NCI-H460 (cell line): ENCODE measurements at places on chromosomes 5 and 9.

- no peak for DNase-seq
These were observed 420.0 kb upstream of the TLE4 start for GRCh38 chr9:79151791-79152190.

DNA sequence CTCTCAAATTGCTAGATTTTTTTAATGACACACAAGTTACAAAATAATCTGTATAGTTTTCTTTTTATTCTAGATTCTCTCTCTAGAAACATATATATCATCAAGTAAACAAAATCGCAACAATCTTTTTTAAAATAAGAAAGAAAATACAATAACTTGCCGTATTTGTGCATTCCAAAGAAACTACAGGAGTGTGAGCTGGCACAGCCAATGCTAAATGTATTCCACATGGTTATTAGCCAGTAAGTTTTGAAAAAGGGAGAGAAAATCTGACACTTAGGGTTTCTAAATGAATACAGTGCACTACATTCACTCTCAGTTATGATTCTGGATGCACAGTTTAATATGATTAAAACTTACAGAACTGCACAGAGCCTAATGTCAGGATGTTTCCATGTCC, 117.9 kb downstream of the BNC2 start:
- DNase-seq, result no peak

GRCh38 chr9:127154390-127155191, 32.2 kb upstream of the ANGPTL2 start:
- no peak for DNase-seq

DNA sequence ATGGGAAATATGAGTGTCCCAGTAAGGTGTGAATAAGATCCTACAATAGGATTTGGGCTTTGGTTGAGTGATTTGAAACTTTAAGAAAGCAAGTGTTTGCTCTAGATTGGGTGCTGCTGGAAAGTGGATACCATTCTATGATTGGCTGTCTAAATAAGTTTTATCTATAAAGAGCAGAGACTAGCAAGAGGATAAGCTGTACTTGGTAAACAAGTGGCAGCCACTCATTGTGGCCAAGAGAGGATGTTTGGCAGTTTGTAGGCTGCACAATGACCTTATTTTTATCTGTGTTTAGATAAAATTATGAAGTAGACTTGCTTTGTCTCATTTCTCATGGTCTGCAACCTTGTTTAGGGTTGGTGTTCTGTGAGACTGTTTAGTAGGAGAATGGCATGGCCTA, 341.6 kb upstream of the PIK3R1 start:
- DNase-seq, result no peak

DNA sequence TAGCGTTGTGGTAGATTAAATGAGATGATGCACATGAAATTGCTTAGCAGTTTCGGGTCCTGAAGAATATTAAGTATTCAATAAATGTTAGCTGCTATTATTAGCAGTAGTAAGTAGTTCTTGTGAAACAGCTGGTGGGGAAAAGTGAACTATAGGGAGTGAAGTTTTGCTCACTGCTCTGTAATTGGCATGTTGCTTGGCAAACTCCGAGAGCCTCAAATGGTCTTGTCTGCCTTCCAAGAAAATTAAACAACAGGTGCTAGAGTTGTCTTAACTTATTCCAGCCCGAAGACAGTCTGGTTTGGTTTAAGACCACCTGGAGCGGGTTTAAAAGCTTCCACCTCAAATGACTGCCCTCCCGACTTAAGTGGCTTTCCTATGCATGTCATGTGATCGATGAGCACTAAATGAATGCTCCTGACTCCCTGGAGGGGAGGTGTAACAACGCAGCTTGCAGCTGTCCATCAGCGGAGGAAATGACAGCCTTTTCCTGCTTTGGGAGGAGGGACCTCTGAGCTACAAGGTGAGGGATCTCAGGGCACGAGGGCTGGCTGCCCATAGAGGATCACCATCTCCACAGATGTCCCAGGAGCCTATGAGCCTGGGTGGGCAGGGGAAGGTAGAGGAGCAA, 202.9 kb upstream of the PANK3 start:
- DNase-seq, result no peak

- DNase-seq, result no peak
These were observed 64.1 kb downstream of the ROR2 start for GRCh38 chr9:91885746-91886413.

DNA sequence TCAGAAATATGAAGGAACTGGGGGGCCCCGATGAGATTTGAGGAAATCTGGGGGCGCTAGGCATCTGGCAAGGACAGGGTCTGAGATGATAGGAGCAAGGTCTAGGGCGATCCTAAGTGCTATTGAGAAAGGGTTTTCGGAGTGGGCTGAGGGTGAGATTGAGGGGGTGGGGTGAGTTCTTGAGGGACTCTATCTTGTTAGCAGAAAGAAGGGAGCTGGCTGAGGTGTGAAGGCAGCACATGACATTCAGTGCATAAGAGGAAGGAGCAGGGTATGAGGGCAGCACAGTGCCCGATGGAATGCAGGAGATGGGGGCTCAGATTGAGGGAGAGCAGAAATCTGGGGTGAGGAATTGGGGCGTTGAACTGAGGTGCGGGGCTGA, 640 bp downstream of the TRIM32 start:
- DNase-seq, result no peak

DNA sequence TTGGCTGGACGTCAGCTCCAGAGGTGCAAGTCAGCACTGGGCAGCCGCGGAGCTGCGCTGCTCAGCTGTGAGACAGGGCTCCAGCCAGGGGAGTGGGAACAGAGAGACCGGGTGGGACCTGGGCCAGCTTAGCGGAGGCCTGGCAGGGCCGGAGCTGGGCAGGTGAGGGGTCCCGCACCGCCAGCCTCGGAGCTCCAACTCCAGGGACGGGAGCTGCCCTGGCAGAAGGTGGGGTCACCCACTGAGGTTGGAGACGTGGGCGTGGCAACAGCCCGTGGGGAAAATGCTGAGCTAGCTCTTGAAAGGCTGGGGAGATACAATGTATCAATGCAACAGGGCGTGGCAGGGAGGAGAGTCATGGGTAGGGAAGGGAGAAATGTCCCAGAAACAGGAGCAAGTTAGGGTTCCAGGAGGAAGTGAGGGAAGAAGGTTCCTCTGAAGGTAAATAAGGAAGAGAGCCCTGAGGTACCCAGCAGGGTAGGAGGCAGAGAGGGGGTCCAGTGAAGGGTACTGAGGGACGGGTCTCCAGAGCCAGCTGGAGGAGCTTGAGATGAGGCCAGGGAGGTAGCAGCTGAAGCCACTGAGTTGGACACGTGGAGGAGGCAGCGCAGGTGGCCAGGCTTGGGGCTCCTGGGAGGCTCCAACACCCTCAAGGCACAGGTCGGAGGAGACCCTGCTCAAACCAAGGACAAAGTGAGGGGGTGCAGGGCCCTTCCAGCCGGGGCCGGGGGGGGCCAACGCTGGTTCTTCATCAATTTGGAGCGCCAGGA, 736 bp upstream of the NKD2 start:
- no peak for DNase-seq

- no peak for DNase-seq
These were observed 251.8 kb downstream of the ROR2 start for GRCh38 chr9:91698266-91698665.

DNA sequence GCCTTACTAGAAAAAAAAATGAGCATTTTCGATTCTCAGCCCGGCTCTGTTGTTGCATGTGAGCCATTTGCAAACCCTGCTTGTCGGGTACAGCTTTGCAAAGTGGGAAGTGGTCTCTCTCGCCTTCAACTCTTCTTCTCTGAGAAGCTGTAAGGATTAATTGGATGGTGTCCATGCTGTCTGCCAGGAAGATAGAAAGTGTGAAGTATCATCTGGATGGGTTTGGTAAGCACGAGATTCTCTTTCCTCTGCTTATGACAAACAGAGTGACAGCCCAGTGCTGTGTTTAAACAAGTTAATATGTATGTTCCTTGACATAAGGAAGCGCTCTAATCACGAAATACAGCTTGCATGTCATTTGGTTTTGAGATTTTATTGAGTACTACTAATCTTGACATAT, 109.1 kb upstream of the SPATA31D4 start:
- no peak for DNase-seq

GRCh38 chr5:120684213-120684612, 220.1 kb downstream of the PRR16 start:
- DNase-seq, result no peak

- peak; percentile 59 for DNase-seq
These were observed 50.6 kb downstream of the DEPDC1B start for GRCh38 chr5:60649288-60649917.

DNA sequence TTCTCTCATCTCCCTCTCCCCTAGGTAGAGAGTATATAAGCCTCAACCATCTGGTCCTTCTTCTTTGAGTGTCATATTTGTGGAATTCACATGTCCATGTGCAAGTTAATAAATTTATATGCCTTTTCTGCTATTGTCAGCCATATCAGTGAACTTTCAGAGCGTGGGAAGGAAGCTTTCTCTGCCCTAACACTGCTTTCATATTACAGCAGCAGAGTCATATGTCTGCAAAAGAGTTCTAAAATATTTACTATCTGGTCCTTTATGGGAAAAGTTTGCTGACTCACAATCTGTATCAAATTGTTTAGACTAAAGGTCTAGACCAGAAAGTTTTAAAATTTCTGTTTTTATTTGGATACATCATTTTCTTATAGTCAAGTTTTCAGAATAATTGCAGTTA, 669.0 kb downstream of the LRRC70 start:
- no peak for DNase-seq

DNA sequence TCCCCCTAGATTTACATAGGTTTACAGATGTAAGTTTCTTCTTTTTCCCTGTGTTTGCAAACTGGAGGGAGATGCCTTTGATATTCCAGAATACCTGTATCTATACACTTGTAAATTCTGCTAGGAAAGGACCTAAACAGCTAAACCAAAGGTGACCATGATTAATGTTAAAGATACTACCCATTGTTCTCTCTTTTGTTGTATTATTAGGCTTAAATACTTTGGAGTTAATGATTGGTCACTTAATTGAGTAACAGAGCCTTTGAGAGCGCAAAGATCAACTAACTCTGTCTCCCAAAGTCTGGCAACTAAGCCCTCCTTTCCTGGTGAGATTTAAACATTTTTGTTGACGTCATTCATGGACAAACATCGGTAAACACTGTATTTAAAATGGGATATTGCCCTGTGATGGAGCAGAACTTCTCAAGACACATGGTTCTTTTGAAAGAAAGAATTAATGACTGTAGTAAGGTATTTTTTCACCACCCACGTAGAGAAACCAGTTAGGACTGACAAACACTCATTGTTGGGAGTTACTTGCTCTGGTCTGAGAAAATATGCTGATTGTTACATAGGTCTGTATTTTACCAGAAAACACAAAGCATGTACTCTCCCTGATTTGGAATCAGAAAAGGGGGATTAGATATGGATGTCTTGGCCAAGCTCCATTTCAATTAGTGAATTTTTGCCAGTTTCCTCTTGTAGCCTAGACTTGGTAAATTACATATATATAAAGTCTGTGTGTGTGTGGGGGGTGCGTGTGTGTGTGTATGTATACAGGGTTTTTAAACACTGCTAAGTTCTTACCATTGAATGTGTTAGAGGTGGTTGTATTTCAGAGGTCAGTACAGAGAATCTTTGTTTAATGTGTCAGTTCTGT, 4.6 kb downstream of the VCAN start:
- DNase-seq, result no peak

DNA sequence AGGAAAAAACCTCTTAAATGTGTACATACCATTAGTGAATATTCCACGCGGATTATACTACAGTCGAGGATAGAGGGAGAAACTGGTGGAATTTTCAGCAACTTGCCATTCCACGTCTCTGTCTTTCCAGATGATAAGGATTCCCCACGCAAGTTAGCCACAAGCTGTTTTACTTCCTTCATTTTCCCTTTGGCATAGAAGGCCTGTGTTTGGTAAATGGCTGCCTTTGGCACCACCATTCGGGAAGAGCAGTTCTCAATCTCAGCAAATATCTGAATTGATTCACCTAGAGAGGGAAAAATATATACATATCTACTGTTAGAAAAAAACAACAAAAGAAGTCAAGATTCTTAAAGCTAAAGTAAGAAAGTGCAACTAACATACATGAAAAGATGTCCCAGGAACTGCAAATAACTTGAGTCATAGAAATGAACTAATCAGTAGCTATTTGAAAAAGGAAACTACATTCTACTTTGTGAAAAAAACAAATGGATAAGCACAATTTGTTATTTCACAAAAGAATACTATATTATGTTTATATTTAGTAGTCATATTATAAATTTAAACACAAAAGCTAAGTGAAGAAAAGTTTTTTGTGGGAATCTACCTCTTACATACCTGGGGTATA, 8.1 kb downstream of the ARRDC3 start:
- DNase-seq, result no peak

DNA sequence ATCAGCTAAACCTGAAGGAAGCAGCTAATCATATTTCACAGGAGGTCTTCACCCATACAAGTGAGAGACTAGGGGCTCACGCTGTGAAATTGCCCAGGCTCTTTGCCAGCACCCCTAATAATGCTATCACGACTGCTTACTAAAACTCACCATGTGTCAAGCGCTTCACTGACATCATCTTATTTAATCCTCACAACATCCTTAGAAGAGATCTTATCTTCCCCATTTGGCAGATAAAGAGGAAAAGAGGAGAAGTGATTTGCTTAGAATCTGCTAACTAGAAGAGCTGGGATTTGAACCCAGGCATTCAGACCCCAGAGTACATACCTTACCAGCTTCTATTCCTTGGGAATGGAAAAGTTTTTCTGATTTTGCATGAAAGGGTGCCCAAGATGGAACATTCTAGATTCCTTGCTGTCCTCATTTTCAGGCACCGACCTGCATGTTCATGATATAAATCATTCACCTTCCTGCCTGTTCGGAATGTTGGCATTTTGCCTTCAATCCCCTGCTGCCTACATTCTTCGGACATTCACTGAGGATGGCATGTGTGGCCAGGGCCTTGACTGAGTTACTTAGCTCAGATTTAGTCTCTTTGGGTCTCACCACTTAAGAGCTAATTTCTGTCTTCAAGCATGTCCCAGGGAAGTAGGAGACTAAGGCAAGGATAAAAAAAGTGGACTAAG, 88.1 kb downstream of the SH3TC2 start:
- no peak for DNase-seq

DNA sequence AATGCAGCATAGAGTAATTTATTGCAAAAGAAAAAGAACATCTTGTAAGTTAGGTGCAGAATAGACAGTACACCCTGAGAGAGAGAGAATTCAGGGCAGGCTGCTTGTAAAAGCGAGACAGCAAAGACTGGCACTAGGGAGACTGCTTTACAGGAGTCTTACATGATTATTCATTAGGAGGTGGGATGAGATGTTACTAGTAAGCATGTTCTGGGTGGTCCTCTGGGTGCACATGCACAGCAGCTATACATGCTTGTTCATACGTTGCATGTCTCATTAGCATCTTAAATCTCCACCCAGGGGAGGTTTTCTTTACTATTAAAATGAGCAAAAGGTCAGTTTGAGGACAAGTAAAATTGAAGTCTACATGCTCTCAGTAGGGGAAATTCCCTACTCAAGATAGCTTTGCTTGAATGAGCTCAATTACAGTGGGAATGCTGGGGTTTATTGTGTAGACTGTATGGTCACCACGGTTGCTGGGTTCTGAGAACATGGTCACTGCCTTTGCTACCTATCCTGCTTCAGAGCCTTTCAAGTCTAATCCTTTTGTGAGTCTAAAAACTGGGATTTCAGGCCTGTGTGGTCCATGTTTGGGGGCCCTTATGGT, 60.6 kb downstream of the RGS7BP start:
- no peak for DNase-seq

GRCh38 chr9:30815585-30815984, 1568.9 kb upstream of the ACO1 start:
- DNase-seq, result no peak
